ENCODE measurements at places on chromosomes 2 and 18.
A peak's percentile ranks its signal among the peaks of the same experiment; 100 is the strongest.

DNA sequence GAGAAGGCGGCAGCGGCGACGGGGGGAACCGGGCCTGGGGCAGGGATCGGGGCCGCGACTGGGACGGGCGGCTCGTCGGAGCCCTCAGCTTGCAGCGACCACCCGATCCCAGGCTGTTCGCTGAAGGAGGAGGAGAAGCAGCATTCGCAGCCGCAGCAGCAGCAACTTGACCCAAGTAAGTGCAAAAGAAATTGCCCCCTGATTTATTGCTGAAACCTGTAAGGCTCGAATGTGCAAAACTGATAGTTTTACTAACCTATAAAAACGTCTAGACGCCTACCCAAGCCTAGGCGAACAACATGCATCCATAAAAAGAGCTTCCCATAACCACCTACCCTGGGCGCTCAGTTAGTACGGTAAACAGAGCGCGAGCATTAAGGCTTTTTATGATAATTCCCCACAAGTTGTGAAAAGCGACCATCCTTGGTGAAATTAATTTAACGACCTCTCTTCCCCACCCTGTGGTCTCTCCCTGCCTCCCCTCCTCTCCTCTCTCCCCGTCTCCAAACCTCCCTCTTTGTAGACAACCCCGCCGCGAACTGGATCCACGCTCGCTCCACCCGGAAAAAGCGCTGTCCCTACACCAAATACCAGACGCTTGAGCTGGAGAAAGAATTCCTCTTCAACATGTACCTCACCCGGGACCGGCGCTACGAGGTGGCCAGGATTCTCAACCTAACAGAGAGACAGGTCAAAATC is 1.0 kb downstream of the HOXD9 start:
- no peak for DNase-seq

DNA sequence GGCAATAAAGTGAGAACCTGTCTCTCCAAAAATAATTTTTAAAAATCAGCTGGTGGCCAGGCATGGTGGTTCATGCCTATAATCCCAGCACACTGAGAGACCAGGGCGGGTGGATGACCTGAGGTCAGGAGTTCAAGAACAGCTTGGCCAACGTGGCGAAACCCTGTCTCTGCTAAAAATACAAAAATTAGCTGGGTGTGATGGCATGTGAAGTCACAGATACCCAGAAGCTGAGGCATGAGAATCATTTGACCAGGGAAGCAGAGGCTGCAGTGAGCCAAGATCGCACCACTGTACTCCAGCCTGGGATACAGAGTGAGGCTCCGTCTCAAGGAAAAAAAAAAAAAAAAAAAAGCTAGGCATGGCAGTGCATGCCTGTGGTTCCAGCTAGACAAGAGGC is 7.4 kb upstream of the GPR75 start:
- DNase-seq, result no peak

DNA sequence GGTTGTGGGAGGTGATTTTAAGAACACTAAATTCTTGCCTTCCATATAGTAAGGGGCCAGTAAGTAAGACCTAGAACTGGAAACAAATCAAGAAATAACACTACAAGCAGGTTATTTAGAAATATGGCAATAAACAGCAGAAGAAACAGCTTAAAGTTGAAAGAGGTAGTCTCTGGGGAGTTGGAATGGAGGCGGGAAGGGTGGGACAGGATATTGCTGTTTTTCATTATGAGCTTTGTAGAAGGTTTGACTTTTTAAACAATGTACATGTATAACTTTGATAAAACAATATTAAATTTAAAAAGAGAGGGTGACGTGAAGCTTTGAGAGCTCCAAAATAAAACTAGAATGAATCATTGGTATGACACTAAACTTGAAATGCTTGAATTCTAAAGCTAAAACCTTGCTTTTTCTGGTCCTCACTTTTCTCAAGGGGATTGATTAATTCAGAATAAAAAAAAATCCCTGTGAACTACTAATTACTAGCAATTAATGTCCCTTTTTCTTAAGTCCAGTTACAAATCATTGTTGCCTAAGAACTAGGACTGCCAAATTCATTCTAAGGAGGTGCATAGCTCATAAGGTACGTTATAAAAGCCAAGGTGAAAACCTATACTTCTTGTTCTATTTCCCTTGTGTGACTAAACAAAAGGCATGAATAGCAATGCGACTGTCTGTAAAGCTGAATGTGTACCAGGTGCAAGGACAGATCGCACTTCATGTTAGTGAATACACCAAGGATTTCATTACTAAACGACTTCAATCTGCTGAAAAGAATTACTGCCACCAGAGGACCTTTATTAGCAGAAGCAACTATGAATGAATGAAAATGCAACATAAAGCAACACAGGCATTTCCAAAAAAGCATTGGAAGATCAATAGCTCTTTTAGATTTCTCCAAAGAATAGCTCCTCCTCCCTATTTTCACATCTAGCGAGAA is 177.5 kb downstream of the RBM43 start:
- DNase-seq, result no peak

GRCh38 chr2:112153179-112153490 is 14.9 kb downstream of the FBLN7 start:
- no peak for DNase-seq

- no peak for DNase-seq
Measured at GRCh38 chr2:28216331-28216730, 176.3 kb upstream of the FOSL2 start.

- DNase-seq, result no peak
Measured at GRCh38 chr2:219171231-219171651, 1.4 kb upstream of the SLC23A3 start.

DNA sequence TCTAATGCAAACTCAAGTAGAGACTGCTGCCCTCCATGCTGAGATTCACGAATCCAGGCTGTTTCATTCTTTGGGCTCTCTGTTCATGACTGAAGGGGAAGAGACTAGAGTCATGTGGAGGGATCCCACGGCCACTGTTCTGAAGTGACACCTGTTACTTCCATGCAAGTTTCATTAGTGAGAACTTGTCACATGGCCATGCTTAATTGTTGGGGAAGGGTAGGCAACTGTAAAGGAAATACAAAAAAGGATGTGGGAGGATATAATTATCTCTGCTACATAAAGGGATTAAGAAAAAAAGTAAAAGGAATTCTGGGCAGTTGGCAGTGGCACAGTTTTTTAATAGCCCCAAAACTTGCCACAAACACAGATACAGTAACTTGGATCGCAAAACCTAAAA is 28.0 kb upstream of the PSME4 start:
- DNase-seq, result no peak

DNA sequence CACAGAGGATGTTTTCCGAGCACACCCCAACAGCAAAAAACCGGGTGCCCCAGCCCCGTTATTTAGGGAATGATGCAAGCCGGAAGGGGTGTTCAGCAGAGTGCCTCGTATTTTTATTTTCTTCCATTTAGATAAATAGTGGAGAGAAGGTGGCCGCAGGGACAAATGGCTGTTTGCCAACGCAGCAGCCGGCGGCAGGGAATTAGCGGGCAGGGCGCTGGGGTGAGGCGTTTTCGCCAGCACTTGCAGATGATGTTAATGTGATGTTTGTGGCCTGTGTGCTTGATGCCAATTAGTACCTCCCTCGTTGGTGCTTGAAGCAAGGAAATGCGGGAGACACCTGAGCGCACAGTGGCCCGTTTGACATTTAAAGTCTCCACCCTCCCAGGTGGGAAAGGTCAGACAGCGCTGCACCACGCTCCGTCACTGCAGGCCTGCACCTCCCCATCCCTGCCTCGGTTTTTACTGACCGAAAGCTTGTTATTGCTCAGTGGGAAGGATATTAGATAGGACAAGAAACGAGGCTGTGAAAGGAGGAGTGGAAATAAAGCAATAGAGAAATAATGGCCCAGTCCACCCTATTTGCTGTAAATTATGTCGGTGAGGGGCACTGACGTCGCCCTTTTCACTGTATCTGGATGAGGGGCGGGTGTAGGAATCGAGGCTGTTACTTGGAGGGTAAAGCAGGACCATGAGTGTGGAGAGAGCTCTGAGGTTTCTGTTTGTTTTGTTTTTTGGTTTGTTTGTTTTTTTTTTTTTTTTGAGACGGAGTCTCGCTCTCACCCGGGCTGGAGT is 39.1 kb downstream of the NFATC1 start:
- DNase-seq, result no peak

DNA sequence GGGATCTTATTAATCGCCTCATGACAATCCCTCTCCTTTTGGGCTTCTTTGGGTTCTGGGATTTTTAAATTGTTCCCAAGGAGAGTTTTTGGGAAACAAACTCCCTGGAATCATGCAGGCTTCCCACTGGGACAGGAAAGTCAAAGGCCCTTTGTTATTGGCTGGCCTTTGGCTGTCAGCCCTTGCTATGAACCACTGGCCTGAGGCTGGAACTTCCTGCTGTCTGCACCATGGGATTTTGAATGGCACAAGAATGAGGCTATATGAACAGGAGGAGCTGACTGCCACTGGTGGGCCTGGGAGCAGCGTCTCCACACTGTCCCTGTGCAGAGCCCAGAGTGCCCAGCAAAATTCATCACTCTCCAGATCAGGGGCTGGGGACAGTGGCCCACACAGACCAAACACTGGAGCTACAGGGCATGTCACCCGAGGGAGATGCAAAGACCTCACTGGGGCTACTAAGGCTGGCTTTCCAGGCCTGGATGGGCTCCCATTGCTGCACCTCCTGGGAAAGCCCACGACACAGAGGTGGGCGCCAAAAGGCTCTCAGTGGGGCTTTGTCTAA is 35.7 kb downstream of the STEAP3 start:
- no peak for DNase-seq

DNA sequence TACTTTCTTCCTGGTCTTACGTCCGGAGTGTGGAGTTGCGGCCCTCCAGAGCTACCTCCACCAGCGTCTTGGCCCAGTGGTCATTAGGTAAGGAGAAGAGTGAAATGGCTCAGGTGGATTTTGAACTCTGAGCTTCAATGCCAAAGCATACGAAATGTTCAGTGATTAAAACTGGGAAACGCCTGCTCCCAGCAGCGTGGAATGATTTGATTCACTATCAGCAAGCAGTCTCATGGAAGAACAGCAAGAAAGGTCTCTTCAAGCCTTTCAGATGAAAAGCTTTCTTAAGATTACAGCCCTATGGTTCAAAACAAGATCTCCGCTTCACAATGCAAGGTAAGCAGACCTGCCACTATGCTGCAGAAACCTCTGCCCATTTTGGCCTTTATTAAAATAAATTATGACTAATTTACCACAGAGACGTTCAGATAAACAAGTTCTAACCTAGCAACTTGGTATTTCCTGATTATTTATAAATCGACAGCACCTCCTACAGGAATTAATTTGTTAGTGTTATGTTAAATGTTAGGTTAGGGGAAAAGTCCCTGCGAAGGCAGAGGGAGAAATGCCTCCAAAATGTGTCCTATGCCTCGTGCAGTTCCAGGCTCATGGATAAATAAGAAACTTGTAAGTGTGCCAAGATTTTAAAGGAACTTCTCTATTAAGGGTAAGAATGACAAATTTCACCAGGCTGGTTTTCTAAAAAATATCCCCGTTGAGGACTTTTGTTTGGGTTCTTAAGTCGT is 10.1 kb downstream of the SP9 start:
- peak; percentile 15 for DNase-seq

DNA sequence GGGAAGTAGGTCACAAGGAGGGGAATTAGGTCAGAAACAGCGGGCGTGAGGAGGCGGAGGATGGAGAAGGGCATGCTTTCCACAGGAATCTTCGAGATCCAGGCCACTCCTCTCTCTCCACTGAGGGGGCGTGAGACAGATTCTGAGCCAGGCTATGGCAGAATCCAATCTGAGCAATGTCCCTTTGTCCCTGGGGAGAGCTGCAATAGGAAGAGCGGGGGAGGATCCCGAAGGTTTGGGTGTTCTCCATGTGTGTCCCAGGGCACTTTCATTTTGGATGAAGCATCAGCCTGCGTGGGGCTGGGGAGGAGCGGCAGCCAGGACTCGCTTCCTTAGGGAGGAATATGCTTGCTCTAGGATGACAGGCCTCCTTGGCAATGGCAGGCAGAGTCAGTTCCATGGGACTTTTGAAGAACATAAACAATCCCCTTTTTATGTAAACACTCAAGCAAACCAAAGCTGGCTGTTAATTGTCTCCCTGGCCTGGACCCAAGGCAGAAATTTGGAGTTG is 84.0 kb downstream of the LIPG start:
- DNase-seq, result no peak

GRCh38 chr2:28333606-28334526 is 58.8 kb upstream of the FOSL2 start:
- DNase-seq, result no peak

DNA sequence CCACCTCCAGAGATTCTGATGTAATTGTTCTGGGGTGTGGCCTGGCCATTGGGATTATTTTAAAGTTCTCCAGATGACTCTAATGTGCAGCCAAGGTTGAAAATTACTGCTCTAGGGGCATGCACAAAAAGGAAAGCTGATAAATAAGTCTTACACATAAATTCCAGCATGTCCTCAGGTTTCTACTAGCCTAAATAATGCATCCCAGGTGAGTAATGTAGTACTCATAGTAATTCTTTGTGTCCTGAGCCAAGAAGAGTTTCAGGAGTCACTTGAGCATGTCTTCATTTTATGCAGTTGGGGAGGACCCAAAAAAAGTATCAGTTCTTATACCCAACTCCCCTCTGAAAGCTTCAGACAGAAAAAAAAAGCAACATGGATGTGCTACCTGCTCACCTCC is 130.1 kb upstream of the SP5 start:
- DNase-seq, result no peak

All from SIG-M5 (cell line).